Smooth muscle cell of bladder (primary cell): ENCODE measurements at places on chromosomes 3 and 15. TPM values are rescaled to one million over a fixed set of nuclear protein-coding genes. Genes with fewer than 3 reads are reported as not detected.

FRG2C gene
- not detected in 2 replicates for total RNA-seq

APPL1 gene
- total RNA-seq: 39.3 and 46.5 TPM in 2 replicates

SPESP1 gene
- total RNA-seq: 0.43 and 3.2 TPM in 2 replicates

UBE2E2 gene
- 32.7 and 33.7 TPM in 2 replicates for total RNA-seq

MYZAP gene
- under 0.01 and 0.18 TPM in 2 replicates for total RNA-seq

PLA2G4E gene
- total RNA-seq: not detected in 2 replicates

ZDHHC23 gene
- total RNA-seq: 0.74 and 0.85 TPM in 2 replicates

PRR20G gene
- not detected in 2 replicates for total RNA-seq

PAQR5 gene
- total RNA-seq: 9.6 and 21.9 TPM in 2 replicates

C3orf49 gene
- total RNA-seq: not detected in 2 replicates

ILDR1 gene
- not detected in 2 replicates for total RNA-seq

CLEC3B gene
- 1.2 and 2.0 TPM in 2 replicates for total RNA-seq

AGTR1 gene
- total RNA-seq: 1.3 and 2.9 TPM in 2 replicates

NAA50 gene
- 145 and 194 TPM in 2 replicates for total RNA-seq

MSL2 gene
- total RNA-seq: 5.1 and 7.1 TPM in 2 replicates

LRRIQ4 gene
- total RNA-seq: not detected in 2 replicates

ZCWPW2 gene
- total RNA-seq: 0.57 and 0.74 TPM in 2 replicates

EID1 gene
- 272 and 359 TPM in 2 replicates for total RNA-seq

KIF9 gene
- total RNA-seq: 3.1 and 3.7 TPM in 2 replicates
